NCI-H226 (cell line): ENCODE measurements at places on chromosomes 7 and 10.

DNA sequence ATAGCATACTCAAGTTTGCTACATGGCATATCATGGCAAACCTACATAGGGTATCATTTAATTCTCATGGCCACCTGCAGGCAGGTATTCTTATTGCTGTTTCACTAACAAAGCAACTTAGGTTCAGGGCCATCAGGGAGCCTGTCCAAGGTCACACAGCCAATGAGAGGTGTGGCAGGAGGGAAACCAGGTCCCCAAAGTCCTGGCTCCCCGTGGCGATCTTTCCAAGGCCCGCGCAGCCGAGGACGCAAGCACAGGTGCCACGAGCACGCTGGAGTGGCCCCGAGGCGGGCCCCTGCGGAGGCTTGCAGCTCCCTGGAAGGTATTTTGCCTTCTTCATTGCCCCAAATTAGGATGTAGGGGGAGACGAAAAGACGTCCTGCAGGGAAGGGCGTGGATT lies 20.8 kb downstream of the PRKAG2 start:
- no peak for DNase-seq

DNA sequence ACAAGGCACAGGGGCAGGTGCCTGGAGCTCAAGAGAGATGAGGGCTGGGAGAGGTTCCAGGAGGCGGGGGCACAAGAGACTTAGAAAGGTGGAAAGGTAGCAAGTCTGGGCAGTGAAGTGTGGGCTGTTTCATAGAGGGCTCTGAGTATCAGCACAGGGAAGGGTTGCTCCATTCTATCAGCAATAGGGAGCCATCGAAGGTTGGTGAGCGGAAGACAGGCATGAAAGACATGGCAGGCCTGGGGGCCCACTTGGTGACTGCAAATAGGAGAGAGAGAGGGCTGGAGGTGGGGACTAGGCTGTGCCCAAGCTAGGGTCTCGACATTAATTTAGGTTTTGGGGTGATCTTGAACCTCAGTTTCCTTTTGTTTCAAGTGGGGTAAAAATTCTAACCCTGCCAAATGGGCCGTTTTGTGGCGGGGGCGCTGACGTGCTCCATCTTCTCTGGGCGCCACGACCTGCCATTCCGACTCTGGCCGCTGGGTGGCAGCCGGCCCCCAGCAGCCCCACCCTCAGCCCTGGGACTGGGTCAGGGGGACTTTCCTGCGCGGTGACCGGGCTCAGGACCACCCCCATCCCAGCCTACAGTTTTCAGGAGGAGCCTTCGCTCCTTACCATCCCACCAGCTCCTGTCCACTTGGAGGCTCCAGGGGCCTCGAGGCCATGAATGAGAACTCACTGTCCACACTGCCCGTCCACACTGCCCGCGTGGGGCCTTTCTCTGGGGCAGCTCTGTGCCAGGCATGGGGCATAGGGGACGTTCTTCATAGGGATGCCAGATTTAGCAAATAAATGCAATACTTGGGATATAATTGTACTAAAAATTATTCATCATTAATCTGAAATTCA lies 37.2 kb upstream of the PCBD1 start:
- DNase-seq: peak; percentile 13

GRCh38 chr10:133087679-133088178 lies at the start of gene ADGRA1:
Gene ADGRA1 (plus strand): TSS chr10:133087924. CDS start chr10:133088910, 986 bp downstream.
- DNase-seq: no peak

GRCh38 chr7:101943889-101944600 lies 126.6 kb downstream of the CUX1 start:
- no peak for DNase-seq

GRCh38 chr10:78619115-78619851 lies 449.5 kb upstream of the ZMIZ1 start:
- DNase-seq: no peak

DNA sequence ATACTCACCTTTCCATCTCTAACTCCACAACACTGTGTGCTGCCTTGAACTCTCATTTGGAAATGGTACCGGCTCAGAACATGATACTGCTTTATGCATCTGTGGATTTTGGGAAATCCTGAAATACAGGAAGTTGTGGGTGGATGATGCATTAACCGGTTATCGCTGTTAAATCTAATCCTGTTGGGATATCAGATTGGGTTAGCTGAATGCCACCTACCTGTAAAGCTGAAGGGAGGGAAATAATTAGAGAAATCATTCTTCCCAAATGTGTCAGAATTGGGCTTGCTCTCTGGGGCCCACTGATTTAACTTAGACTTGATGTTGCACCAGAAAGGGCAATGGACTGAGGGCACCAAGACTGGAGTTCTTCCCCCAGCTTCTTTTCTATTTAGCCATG lies 54.0 kb downstream of the CH25H start:
- no peak for DNase-seq

- no peak for DNase-seq
Measured at GRCh38 chr7:135920478-135920877, 56.7 kb downstream of the MTPN start.

- no peak for DNase-seq
Measured at GRCh38 chr10:31368724-31369123, 49.7 kb downstream of the ZEB1 start.

GRCh38 chr7:73726083-73726466 lies 6.6 kb upstream of the STX1A start:
- DNase-seq: no peak

- no peak for DNase-seq
Measured at GRCh38 chr7:133819695-133820094, 307.4 kb upstream of the LRGUK start.

DNA sequence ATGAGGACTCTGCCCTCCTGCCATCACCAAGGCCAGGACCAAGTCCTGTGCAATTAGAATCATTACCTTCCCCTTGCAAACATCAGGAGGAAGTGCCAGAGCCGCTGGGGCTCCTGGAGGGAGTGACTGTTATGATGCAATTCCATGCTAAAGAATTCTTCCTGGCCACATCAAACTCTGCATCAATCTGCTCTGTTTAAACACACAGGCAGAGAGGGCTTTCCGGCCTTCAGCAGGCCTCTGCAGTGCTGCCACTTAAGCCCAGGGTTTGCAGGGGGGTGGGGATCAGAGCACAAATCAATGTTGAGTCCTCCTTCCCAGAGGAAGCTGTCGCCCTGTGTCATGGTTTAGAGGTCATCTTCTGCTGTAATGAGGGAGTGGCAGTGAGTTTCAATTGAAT lies 58.1 kb downstream of the CTBP2 start:
- DNase-seq: no peak

DNA sequence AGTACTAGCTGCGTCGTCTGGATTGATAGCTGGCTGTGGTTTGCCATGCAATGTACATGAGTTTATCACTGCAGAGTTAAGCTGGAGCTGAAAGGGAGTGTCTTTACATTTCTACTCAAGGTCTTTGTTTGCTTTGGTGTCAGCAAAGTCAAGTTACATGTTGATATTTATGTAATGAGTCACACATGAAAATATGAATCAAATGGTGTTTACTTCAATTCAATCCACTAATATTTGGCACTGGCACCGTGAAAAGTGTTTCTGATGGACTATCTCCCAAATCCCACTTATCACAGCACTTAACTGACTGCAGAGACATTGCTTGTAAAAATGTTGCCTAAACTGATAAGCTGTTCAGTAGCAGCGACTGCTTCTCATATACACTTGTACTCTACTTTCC lies 395.9 kb downstream of the TFEC start:
- DNase-seq: peak; percentile 49

DNA sequence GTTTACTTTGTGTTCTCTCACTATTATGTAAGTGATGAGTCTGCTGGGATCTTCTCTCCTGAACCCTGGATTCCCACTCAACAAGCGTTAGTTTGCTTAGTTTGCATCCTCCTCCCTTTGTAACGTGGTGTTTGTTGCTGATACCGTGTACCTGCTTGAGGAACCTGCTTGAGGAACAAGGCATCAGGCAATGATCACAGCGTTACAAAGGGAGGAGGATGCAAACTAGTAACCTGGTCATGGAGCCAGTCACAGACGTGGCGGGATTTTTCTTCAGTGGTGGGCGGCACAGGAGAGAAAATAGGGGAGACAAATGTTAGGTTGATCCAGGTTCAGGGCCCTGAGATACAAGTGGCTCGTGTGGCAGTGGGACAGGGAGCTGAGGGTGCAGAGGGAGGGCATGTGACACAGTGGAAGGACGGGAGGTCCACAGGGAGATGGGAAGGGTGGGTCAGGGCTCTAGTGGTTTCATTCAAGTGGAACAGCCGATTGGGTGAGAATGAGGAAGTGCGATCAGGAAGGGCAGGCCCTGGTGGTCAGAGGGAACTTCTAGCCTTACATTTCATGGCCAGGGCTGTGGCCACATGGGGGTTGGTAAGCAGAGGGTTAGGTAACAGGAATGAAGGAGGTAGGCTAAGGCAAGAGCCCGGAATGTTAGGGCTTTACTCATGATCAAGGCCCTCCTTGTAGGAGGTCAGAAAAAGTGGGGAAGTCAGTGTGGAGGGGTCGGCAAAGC lies 38.0 kb downstream of the SNX10 start:
- DNase-seq: peak; percentile 79

DNA sequence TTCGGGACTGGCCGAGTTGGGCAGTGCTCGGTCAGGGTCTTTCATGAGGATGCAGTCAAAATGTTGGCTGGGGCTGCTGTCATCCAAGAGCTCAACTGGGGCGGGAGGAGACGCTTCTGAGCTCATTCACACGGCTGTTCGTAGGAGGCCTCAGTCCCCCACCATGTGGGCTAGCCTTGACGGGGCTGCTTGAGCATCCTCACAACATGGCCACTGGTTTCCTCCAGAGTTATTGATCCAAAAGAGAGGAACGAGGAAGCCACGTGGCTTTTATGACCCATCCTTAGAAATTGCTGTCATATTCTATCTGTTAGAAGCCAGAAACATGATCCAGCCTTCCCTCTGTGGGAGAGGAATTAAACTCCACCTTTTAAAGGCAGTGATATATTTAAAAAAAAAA lies 68.1 kb downstream of the GTF2IRD1 start:
- no peak for DNase-seq

GRCh38 chr7:50317697-50318669 lies 13.5 kb downstream of the IKZF1 start:
- DNase-seq: no peak

DNA sequence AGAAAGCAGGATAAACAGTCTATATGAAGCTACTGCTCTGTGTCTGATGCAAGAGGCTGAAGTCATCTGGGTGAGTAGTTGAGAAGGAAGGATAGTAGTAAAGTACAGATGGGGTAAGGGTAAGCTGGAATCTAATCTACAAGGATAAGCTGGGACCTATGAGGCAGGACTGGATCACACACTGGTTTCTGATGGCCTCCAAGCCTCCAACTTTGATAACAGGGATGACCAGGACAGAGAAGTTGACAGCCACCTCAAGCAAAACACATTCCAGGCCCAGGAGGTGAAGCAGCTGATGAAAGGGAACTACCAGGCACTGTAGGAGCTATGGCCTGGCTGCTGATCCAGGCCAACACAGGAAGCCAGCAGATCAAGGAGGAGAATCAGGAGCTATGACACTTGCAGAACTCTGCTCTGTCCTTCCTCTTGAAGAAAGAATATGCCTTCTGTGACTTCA lies 278.1 kb upstream of the TMEM229A start:
- no peak for DNase-seq

DNA sequence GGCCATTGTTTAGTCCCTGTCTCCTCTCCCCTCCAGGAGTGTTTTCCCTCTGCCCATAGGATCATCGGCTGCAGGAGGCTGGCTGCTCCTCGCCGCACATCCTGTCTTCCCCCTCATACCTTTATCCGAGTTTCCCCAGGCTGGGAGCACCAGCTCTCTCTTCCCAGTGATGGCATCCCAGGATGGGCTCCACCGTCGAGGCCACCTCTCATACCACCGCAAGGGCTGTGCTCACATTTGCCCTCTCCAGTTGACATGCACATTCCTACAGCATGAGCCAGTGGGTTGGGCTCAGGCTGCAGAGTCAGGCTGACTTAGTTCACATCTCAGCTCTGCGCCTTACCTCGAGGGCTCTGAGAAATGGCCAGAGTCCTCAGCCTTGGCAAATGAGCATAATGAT lies 12.1 kb downstream of the HKDC1 start:
- DNase-seq: peak; percentile 84

GRCh38 chr10:79360499-79361342 lies 13.5 kb downstream of the PPIF start:
- no peak for DNase-seq

GRCh38 chr10:101840102-101840684 lies 3.4 kb downstream of the KCNIP2 start:
- DNase-seq: peak; percentile 39

- DNase-seq: peak; percentile 69
Measured at GRCh38 chr7:92158660-92159575, 20.0 kb downstream of the LRRD1 start.

- DNase-seq: no peak
Measured at GRCh38 chr7:104931181-104931781, 82.7 kb upstream of the KMT2E start.

GRCh38 chr7:22663721-22664120 lies 63.3 kb upstream of the IL6 start:
- peak; percentile 92 for DNase-seq

- no peak for DNase-seq
Measured at GRCh38 chr7:72223351-72223750, 188.8 kb downstream of the CALN1 start.

- no peak for DNase-seq
Measured at GRCh38 chr7:473211-473734, 46.4 kb downstream of the PDGFA start.

DNA sequence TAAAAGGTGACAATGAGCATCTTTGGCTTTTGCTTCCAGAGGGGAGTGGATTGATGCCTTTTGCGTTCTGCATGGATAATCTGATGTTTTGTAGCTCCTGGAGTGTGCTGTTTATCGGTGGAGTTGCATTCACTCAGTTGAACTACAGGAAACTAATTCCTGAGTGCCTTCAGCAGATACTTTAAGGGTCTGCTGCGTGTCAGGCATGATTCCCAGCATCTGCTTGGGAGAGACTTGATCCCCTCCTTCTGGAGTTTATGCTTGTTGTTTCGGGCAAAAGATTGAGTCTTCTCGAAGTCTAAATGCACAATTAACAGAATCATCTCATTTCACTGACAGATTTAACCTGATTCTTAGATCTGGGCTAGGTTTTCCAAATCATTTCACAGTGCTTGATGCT lies 46.2 kb downstream of the CELF2 start:
- DNase-seq: no peak

DNA sequence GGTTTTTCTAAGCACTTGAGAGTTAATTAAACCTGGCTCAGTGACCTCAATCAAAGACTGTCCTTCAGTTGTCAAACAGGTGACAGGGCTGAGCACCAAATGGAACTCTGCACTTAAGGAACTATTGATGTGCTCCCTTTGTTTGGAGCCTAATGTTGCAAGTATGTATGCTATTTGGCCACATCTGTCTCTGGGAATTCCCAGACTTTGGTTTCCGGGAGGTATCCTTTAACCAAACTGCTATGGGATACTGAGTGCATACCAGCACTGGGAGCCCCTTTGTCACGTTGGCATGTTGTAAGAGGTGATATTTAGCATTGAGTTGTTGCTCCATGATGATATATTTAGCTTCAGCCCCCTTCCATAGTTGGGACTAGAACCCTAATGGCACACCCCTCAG lies 25.2 kb downstream of the ASZ1 start:
- DNase-seq: peak; percentile 33

- DNase-seq: no peak
Measured at GRCh38 chr10:22029445-22030236, 26.1 kb upstream of the DNAJC1 start.

DNA sequence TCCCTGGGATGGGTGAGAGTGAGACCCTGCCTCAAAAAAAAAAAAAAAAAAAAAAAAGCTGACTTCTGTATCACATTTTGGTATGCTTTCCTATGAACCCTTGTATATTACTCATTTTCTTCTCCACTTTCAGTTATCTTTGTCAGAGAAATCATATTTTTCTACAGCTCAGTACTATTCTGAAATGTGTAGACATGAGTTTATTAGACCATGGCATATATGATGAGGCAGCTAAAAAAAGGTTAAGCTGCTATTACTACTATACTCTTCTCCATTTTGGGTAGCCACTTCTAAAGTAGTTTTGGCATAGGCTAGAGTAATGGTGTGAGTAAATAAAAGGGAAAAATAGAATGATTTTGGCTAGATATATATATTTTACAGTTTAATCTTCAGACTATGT lies 53.4 kb downstream of the MLLT10 start:
- DNase-seq: no peak
